ENCODE measurements at places on chromosomes 16 and 17. TPM values are rescaled to one million over a fixed set of nuclear protein-coding genes. Genes with fewer than 3 reads are reported as not detected.

- DNase-seq, result no peak
Observed at GRCh38 chr16:17887963-17888362, 417.2 kb upstream of the XYLT1 start.

The CIAO3 gene
- total RNA-seq, result 24.2 TPM

DNA sequence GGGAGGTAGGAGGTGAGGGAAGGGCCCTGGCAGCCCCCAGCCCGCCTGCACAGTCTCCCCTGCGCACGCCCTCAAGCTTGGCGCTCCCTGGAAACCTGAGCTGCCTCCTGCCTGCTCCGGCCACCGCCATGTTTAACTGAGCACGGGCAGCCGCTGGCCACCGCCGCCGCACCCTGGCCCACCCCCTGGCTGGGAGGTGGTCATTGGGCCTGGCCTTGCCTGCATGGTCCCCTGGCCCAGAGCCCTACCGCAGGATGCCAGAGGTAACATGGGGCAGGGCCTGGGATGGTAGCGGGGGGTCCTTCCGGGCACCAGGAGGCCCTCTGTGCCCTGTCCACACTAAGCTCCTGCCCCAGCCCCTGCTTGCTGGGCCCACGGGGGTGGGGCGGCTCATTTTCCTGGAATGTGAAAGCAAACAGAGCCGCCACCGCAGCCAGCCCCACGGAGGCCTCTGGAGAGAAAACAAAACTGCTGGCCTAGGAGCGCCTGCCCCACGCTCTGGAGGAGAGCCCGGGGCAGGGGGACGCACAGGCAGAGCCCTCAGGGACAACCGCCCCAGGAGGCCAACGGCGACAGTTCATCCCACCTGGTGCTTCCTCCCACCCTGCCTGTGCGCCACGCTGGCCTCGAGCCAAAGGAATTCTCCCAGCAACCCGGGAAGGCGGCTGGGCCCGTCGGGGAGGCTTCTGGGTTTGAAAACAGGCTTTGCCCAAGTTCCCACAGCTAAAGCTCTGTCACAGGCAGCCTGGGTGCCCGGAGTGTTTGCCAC lies 8.9 kb downstream of the NHERF2 start:
- DNase-seq, result peak; percentile 97

The TMEM235 gene
- total RNA-seq, result not detected

- no peak for DNase-seq
Observed at GRCh38 chr17:17242246-17242645, 5.3 kb upstream of the FLCN start.

All from SJSA1 (cell line).